Neural crest cell (in vitro differentiated cells): ENCODE measurements at places on chromosomes 16 and 17. TPM values are rescaled to one million over a fixed set of nuclear protein-coding genes. Genes with fewer than 3 reads are reported as not detected.
A peak's percentile ranks its signal among the peaks of the same experiment; 100 is the strongest.

- DNase-seq: no peak
Measured at GRCh38 chr17:79696610-79696982, 34.1 kb upstream of the ENPP7 start.

Gene TBC1D3
- not detected in 2 replicates for total RNA-seq

- DNase-seq: no peak
Measured at GRCh38 chr17:7997186-7997585, 5.2 kb upstream of the GUCY2D start.

Gene CCDC57
- total RNA-seq: 47.5 and 50.3 TPM in 2 replicates

DNA sequence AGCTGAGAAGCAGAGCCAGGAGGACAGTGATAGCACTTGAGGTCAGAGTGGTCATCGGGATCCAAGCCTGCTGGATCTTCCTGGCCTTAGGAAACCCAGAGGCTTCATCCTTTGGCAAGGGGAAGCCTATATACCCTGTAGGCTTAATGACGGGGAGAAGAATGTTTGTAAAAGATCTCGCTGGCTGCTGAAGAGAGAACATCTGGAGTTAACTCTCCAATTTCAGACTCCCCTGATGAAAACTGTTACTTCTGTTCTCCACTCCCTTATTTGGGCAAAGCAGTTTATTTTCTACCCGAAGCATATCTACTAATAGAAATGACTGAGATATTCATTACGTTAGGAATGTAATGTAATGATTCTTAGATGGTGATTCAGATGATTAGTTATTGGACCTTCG is 487.0 kb downstream of the CDH13 start:
- DNase-seq: no peak

GRCh38 chr17:74950207-74950606 is 14.5 kb downstream of the OTOP3 start:
- DNase-seq: no peak

GRCh38 chr17:3916825-3917224 is 560 bp upstream of the P2RX1 start:
- no peak for DNase-seq

GRCh38 chr16:47045459-47045858 is 72.0 kb upstream of the DNAJA2 start:
- no peak for DNase-seq

DNA sequence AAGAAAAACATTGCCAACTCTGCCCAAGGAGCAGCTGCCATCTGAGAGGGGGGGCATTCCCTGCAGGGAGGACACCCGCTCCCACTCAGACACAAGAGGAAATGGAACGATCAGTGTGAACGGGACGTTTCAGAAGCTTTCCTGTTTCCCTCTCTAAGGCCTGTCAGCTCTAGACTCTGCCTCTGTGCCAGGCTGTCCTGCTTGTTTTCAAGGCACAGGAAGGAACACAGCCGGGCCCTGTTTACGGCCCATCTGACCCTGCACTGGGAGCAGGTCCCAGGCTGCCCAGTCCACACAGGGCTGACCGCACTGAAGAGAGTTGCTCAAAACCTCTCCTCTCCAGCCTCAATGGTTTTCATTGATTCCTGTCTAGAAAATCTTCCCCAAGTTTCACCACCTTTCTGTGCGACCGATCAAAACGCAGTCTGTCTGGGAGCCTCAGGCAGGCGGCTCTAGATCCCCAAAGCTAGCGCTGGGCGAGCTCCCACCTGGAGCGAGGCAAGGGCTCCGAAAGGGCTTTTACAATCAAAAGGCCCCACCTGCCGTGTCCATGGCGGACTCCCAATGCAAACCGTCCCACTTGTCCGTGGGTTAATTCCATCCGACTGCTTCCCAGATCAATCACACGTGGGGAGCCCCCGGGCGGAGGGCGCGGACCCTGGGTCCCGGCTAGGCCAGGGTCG is 1.5 kb downstream of the PIEZO1 start:
- DNase-seq: no peak

DNA sequence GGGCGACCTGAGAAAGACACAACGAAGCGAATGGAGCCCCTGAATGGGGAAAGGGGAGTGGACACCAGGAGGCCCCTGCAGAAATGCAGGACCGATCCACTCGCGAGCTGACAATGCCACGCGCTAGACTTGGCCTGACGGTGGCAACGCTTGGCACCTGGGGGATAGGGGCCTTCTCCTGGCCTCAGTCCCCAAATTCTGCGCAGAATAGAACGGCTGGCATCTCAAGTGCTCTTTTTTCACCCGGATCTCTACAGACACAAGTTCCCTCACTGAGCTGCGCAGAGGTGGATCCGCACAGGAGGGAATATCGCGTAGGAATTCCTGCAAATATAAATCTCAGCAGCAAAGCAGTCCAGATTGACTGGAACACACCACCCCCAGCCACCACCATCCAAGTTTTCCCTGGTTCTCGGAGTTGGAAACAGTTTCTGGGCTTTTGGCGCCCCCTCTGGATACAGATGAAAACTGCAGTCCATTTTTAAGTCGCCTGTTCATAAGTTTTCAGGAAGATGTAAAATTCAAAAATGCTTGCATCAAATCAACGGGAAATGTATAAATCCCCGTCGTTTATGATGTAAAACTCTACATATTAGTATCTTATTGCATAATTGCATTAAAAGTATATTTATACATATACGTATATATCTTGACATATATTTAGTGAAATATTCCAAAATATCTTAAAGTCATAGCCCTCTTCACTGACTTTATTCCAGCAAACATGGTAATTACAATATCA is 2.3 kb upstream of the SOX9 start:
- peak; percentile 83 for DNase-seq

DNA sequence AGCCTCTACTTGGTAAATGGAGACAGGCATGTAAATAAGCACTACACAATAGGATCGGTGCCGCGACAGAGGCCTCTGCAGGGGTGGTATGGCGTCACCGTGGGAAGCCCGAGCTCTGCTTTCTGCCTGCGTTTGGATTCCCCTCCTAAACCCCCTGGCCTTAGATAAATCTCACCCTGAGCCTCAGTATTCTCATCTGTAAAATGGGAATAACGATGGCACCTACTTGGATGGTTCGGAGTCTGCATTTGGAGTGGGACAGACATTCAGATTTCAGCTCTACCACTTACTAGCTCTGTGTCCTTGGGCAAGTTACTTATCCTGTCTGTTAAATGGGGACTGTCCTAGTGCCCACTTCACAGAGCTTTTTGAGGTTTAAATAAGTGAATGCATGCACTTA is 42.8 kb upstream of the TNRC6A start:
- DNase-seq: peak; percentile 5

Gene BEAN1
- total RNA-seq: 1.5 TPM in 2 replicates

Gene ZFP1
- total RNA-seq: 22.9 and 26.7 TPM in 2 replicates

GRCh38 chr17:1960545-1960912 is 64.6 kb downstream of the RTN4RL1 start:
- DNase-seq: no peak

DNA sequence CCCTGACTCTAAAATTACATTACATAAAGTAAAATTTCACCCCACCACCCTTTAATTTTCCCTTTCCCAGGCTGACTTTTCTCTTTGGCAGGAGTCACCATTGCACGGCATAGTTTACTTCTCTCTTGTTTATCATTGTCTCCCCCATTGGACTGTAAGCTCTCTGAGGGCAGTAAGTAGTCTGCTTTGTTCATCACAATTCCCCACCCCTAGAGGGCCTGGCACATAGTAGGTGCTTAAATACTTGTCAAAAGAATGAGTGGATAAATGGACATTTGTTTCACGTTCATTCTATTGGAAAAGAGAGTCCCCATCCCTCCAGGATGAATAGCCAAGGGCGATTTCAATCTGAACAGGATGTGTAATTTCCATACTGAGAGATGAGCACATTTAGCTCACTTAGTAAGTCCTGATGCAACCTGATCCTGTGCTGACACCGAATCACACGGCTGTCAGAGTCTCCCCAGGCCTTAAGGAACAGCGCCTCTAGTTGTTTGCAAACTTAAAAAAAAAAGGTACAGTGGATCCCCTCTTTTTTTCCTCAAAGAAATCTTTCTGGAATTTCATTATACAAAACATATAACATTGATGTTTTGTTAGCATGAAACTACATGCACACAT is 54.0 kb downstream of the AKAP1 start:
- DNase-seq: no peak

Gene TNFRSF13B
- not detected in 2 replicates for total RNA-seq

GRCh38 chr16:85833219-85833920 is 33.9 kb downstream of the COX4I1 start:
- no peak for DNase-seq

GRCh38 chr17:4127555-4127954 is 15.3 kb downstream of the ZZEF1 start:
- no peak for DNase-seq

DNA sequence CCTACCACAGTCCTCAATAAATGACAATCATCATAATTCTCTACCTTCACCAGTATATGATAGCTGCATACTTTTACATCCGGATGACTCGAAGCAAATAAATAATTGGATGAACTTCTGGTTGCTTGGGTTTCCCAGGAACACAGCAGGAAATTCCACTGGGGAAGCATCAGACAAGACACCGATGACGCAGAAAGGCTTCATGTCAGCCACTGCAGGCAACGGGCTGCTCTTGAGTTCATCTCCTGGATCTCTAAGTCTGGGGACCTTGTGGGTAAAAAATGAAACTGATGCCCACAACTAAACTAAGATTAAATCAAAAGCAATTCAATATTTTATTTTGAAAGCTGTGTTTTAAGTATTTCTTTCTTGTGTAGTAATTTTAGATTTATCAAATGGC is 472.1 kb upstream of the C16orf82 start:
- DNase-seq: no peak

GRCh38 chr16:87842209-87842869 is 27.0 kb downstream of the SLC7A5 start:
- DNase-seq: no peak

Gene AANAT
- 0.39 TPM in 1 of 2 replicates, not detected in the other for total RNA-seq

Gene TMEM100
- total RNA-seq: 0.23 and 0.54 TPM in 2 replicates

DNA sequence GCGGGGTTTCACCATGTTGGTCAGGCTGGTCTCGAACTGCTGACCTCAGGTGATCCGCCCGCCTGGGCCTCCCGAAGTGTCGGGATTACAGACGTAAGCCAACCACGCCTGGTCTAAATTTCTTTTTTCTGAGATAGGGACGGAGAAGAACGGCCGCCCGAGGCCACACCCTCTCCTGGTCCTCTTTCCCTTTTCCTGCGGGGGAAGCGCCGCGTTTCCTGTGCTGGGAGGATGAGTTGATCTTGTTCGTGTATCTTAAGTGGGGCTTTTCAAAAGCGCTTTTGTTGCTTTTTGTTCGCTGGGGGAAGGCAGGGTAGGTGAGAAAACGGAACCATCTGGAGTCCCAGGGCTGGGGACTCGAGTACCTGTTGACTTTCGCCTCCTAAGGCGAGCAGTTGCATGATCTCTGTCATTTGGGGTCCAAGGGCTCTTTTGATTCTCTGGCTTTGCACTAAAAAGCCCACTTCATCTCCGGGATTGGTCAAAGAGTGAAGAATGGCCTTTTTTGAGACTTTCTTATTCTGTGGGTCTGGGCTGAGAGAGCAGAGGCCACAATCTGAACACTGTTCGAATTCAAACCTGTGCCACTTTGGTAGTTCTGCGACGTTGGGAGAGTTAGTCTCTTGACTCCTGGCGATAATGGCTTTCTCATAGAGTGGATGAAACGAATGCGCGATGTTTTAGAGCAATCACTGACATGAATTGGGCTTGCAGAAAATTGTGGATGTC is 1.3 kb downstream of the FUS start:
- no peak for DNase-seq

Gene CTF1
- total RNA-seq: 1.6 and 2.6 TPM in 2 replicates

DNA sequence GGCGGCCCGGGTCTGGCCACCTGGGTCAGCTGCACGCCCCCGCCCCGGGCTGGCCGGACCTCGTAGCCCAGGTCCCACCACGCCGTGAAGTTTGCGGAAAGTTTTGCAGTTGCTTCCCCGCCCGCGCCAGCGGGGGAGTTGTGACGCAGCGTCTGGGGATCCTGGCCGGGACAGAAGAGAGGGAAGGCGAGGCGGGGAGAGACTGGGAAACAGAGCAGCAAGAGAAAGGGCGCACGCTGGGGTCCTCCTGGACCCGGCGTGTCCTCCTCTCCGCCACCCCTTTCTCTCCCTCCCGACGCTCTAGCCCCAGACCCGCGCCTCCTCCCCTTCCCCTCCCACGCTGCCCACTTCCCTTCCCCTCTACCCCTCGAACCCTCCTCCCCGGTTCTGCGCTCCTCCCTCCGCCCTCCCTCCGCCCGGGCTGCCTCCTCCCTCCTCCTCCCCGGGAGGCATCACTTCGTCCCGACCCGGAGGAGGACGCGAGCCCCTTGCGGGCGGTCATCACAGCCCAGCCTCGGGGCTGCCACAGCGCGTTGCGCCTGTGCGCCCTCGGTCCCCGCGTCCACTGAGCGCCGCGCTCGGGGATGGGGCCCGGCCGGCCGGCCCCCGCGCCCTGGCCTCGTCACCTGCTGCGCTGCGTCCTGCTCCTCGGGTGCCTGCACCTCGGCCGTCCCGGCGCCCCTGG is at the start of gene MRC2:
TSS of gene MRC2 (plus strand) at position 452 of the 685 bp plus-strand sequence. CDS start at position 585, 133 bp downstream.
- DNase-seq: peak; percentile 63

DNA sequence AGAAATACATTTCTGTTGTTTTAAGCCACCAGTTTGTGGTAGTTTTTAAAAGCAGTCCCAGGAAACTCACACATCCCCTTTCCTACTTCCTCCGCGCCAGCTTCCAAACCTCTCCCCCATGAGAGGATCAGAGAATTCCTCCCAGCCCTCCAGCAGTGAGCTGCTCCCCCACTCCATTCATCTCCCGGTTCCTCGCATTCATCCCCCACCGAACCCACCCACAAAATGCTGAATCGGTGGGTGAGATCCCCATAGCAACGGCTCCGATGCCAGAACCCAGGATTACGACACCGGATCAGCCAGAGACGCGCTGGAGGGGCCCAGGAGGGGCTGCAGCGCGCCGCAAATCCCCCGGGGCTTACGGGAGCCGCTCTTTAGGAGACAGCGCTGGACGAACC is 251.4 kb upstream of the RPL38 start:
- DNase-seq: peak; percentile 32

Gene CACNG4
- total RNA-seq: 38.4 and 38.9 TPM in 2 replicates

DNA sequence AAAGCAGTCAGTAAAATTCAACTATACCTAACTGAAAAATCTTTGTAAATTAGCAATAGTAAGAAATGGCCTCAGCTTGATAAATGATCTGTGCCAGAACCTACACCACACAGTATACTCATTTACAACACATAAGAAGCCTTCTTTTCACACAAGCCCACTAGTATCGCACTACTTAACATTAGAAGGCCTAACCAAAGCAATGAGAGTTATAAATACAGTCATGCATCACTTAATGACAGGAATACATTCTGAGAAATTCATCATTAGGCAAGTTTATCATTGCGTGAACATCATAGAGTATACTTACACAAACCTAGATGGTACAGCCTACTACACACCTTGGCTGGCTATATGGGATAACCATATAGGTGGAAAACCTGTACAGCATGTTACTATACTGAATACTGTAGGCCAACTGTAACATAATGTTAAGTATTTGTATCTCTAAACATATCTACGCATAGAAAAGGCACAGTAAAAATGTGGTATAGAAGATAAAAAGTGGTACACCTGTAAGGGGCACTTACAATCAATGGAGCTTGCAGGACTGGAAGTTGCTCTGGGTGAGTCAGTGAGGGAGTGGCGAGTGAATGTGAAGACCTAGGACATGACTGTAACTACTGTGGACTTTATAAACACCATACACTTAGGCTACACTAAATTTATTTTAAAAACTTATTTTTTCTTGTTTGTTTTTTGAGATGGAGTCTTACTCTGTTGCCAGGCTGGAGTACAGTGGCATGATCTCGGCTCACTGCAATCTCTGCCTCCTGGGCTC is 126.5 kb upstream of the CORO6 start:
- no peak for DNase-seq

Gene SEBOX
- not detected in 2 replicates for total RNA-seq
